ENCODE measurements at places on chromosomes 7 and 10.

- no peak for DNase-seq
These were observed 179.3 kb upstream of the FZD8 start for GRCh38 chr10:35821339-35821911.

- no peak for DNase-seq
These were observed 97.5 kb downstream of the CTBP2 start for GRCh38 chr10:125062914-125063230.

DNA sequence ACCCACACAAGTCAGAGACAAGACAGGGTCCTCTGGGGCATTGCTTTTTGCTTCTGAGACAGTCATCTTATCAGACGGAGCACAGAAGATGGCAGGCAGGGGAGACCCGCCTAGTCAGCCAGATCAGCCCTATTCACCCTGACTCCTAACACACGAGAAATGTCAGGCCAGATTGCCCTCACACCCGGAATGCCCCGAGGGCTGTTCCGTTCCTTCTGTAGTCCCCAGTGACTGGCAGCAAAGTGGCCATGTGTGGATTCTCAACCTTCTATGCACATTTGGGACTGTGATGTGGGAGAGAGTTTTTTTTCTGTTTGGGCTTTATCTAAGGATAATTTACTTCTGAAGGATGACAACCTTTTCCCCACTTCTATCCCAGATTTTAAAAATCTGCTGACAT is 35.5 kb upstream of the TBX20 start:
- no peak for DNase-seq

DNA sequence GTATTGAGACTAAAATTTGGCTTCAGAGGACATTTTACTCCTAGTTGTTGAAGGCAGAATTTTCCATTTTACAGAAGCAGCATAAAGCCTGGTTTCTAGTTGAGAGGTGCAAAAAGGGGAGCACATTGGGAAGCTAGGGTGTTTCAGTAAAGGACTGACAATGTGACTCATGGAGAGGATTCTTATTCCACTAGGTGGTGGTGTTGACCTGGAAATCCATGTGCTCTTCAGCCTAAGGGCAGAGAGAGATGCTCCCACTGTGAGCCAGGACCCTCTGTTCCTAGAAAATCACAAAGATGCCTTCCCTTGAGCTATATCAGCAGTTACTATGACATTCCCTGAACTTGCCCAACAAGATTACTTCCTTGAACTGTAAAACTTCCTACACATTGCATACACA is 687.8 kb downstream of the IPMK start:
- peak; percentile 13 for DNase-seq
